ENCODE measurements at places on chromosomes 4 and X. TPM values are rescaled to one million over a fixed set of nuclear protein-coding genes. Genes with fewer than 3 reads are reported as not detected.

- no peak for DNase-seq
These were observed 26.2 kb downstream of the TRMT10A start for GRCh38 chr4:99537674-99538073.

- no peak for DNase-seq
These were observed 172.8 kb upstream of the CXCL13 start for GRCh38 chr4:77432717-77433417.

DNA sequence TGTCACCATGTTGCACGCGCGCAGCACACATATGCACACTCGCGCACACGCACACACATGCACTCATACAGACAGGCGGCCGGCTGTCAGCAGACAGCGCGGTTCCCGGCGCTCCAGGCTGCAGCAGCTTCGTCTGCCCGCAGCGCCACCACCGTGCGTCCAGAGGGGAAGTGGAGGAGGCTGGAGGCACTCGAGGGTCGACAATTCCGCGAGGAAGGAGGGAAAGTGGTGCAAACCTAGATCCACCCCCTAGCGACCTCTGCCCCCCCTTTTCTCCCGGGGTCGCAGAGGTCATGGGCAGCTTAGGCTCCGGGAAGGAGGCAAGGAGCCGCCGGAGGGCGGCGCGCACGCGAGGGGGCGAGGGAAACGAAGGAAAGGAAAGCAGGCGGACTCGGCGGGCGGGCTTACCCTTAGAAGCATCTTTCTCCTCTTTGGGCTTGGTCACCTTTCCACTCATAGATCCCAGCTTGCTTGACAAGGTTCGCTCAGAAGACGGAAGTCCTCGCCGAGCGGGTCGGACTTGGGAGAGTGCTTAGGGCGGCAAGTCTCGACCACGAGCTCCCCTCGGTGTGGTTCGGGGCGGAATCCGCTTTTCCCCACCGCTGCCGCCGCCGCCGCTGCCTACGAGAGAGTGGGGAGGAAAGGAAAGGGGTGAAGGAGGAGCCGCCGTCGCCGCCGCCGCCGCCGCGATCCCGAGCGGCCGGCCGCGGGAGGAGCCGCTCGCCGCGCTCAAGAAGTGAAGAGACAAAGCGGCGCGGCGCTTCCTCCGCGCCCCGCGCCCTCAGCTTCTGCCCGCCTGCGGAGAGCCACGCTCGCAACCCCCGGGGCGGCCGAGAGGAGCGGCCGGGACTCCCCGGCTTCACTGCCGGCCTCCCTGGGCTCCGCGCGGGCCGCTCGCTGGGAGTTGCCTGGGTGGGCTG lies 326.6 kb upstream of the F9 start:
- peak; percentile 41 for DNase-seq

Gene MAP9
- 33.2 TPM for total RNA-seq

Measured in progenitor cell of endocrine pancreas (in vitro differentiated cells).